OCI-LY7 (cell line): ENCODE measurements at places on chromosomes 12 and 14.

DNA sequence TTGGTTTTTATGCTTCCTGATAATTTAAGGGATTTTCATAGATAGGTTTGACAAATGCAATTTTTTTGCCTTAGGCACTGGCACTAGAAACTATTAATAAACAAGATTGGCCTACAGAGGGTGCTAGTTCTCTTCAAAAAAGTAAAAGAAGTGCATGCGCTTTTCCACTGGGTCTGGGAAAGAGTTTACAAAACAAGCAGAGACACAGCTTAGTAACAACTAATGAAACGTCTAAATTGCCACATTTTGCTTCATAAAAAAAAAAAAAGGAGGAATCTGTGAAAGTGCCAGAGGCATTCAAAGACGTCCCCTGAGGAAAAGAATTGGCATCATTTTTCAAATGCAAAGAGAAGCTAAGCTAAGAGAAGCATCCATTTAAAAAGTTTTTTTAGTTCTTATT lies 58.3 kb upstream of the EEA1 start:
- DNase-seq = peak; percentile 79

- no peak for DNase-seq
Observed at GRCh38 chr14:32203928-32204357, 874 bp upstream of the RNU6-8 start.

- no peak for DNase-seq
Observed at GRCh38 chr14:64062381-64063115, 209.7 kb downstream of the SYNE2 start.

GRCh38 chr14:46384611-46385010 lies 267.0 kb downstream of the RPL10L start:
- no peak for DNase-seq

DNA sequence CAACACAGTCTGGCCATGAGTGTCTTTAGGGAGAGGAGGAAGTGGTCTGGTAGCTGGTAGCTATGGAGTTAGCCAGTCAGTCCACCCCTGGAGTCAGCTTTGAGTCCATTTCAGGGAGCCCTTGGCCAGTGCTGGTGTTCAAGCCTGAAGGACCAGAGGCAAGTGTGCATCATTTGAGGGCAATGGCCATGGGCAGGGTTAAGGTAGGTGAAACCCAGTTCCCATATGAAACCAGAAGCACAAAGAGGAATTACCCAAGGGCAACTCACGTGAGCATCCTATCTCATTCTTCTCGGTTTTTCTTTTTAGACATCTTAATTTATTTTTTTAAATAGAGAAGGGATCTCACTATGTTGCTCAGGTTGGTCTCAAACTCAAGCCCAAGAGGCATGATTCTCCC lies 61.3 kb upstream of the ACTN1 start:
- no peak for DNase-seq

DNA sequence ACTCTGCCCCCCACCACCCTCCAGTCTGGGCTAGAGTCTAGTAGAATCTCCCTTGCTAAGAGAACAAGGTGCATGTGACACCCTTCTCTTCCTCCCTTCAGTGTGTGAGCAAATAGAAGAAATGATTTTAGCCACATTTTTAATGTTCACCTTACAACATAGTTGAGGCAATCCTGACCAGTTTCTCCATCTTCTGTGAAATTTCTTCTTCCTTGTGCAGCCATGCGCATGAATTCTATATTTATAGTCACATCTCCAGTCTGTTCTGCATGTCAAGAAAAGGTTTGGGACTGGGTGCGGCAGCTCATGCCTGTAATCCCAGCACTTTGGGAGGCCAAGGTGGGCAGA lies 9.5 kb upstream of the LTA4H start:
- DNase-seq = no peak

DNA sequence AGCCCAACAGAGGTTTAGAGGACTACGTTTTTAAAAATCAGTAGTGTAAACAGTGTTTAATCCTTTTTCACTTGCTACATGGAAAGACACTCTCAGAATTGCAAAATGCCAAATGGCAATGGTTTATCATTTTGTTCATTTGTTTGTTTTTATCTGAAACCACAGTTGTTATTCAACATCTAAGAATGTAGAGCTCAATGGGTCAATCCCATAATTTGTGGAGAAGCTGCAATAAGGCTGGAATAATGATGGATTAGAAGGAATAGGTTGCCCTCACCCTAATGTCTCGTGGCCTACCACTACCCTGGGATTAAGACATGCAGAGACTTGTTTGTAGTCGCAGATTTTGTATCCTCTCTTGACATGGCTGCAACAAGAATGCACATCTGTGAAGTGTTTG lies 115.7 kb downstream of the LLPH start:
- no peak for DNase-seq

- no peak for DNase-seq
Observed at GRCh38 chr12:2687726-2688125, 107.0 kb upstream of the FKBP4 start.

GRCh38 chr14:65940056-65940735 lies 527.7 kb downstream of the FUT8 start:
- peak; percentile 50 for DNase-seq

DNA sequence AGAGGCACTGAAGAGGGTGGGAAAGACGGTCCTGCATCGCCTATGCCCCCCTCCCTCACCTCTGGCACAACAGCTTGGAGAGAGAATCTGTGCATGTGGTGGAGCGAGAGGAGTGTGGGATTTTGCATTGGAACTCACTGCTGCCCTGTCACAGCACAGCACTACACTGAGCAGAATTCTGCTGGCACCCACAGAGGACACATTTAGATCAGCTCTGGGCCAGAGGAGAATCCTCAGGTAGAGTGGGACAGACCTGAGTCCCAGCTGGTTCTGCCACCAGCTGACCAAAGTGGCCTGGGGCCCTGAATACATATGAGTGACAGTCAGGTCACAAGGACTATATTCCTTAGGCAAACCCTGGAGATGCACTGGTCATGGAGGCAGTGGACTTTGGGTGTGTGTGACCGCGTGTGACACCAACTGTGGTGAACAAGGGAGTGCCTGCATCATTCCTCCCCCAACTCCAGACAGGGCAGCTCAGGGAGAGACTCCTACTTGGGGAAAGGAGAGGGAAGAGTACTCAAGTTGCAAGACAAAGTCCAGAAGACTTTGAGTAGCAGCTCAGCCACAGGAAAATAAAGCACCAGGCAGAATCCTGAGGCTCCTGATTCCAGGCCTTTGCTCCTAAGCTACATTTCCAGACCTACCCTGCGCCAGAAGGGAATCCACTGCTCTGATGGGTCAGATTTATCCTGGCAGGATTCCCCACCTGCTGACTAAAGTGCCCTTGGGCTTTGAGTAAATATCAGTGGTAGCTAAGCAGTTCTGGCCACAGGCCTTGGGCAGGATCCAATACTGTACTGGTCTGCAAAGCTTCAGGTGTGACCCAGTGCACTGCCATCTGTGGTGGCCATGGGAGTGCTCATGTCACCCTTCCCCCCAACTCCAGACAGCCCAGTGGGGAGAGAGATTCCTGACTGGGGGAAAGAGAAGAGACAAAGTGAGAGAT lies 10.6 kb upstream of the ACOT1 start:
- DNase-seq = no peak

DNA sequence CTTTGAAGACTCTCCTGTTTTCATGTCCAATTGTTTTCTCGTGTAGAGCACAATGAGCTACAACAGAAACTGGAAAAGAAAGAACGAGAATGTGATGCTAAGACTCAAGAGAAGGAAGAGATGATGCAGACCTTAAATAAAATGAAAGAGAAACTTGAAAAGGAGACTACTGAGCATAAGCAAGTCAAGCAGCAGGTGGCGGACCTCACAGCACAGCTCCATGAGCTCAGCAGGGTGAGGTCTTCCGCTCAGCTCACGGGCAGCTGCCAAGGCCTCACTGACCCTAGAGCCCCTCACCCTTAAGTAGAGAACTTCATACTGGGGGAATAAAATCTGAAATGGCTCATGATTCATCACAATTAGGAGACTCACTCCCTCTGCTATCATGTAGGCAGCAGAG lies 134.7 kb downstream of the GPR135 start:
- peak; percentile 64 for DNase-seq

- no peak for DNase-seq
Observed at GRCh38 chr12:57868851-57869268, 22.3 kb upstream of the CTDSP2 start.

- DNase-seq = peak; percentile 18
Observed at GRCh38 chr12:92927436-92928281, 1.4 kb downstream of the EEA1 start.

- DNase-seq = no peak
Observed at GRCh38 chr14:51862860-51863259, 2.4 kb downstream of the GNG2 start.

- peak; percentile 94 for DNase-seq
Observed at GRCh38 chr14:94173885-94174603, at the start of gene PPP4R4. Gene PPP4R4, plus strand, starts transcription at chr14:94174322. Its CDS starts 144 bp downstream, at chr14:94174466.

GRCh38 chr12:108854451-108855283 lies 2.7 kb downstream of the SSH1 start:
- no peak for DNase-seq

- DNase-seq = no peak
Observed at GRCh38 chr12:62731055-62731820, 203.7 kb downstream of the PPM1H start.

DNA sequence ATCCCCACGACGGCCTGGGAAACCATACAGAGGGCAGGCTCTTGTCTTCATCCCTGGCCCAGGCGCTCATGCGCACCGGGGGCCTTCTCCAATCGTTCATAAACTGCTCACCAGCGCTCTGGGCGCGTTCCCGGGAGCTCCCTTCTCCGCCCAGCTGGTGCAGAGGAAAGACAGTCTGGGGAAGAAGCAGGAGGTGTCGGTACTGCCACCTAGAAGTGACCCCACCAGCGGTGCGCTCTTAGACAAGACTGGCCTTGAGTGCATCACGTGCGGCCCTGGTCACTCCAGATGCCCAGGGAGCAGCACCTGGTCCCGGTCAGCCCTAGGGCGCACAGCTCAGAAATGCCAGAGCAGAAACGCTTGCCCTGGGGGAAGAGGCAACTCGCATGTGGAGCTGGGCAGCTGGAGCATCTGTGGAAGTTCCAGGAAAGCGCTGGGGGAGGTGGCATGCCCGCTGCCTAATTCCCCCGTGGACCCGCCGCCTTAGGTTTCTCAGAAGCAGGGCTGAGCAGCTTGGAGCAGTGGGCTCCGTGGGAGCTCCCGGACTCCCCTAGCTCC lies 2.5 kb downstream of the GSC start:
- DNase-seq = no peak

DNA sequence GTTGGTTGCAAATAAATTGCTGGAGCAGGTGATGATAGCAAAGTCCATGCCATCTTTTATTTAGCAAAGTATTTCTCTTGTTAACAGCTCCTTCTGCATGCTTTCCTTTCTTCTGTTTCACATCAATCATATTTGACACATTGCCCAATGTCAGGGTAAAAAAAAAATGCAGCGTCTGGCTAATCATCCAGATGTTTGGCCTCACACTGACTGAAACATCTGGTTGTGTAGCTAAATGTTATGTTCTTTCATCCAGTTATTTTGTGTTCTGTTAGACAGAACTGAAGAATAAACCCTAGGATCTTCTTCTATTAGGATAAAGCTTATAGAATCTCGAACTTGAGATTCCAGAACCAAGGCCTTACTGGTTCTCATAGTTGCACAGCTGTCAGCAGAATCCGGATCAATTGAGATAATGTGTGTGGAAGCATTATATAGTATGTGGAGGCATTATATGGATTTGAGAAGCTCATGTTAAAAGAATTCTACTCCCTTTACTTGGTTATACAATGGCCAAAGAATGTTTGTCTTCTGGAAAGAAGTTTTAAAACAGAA lies 859.2 kb downstream of the DIO2 start:
- DNase-seq = no peak

DNA sequence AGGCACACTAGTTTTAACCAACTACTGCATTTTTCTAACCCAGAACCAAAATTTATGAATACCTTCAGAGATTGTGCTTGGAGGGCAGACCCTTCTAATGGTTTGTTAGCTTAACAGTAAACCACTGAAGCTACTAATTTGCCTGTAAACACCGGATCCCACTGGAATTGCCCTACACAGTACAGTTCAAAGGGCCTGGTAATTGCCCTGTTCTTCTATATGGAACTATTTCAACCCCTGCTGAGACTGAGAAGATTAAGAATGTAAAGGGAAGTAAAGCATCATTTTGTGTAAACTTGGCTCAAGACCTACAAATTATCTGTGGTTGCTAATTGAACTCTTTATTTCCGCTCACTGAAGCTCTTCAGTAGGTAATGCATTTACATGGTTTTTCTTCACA lies 468.1 kb downstream of the NPAS3 start:
- DNase-seq = no peak

DNA sequence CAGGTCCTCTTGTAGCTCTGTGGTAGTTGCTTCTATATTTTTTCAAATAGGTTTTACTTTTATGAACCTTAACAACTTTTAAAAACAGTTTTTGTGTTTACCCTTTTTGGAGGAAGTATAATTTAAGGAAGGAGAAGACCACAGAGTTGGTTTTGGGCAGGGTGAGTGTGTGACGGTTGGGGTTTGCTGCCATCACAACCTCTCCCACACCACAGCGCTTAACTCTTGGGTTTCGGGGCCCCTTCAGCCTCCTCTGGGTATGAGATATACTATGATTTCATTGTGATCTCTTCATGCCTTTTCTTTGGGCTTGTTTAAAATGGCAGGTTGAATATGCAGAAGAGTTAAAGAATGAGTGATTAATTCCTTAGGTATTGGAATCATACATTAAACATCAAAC lies 228.7 kb upstream of the CRY1 start:
- DNase-seq = no peak

- DNase-seq = no peak
Observed at GRCh38 chr14:88346048-88346639, 23.1 kb upstream of the KCNK10 start.

GRCh38 chr12:43306066-43306465 lies 245.9 kb downstream of the ADAMTS20 start:
- DNase-seq = no peak

DNA sequence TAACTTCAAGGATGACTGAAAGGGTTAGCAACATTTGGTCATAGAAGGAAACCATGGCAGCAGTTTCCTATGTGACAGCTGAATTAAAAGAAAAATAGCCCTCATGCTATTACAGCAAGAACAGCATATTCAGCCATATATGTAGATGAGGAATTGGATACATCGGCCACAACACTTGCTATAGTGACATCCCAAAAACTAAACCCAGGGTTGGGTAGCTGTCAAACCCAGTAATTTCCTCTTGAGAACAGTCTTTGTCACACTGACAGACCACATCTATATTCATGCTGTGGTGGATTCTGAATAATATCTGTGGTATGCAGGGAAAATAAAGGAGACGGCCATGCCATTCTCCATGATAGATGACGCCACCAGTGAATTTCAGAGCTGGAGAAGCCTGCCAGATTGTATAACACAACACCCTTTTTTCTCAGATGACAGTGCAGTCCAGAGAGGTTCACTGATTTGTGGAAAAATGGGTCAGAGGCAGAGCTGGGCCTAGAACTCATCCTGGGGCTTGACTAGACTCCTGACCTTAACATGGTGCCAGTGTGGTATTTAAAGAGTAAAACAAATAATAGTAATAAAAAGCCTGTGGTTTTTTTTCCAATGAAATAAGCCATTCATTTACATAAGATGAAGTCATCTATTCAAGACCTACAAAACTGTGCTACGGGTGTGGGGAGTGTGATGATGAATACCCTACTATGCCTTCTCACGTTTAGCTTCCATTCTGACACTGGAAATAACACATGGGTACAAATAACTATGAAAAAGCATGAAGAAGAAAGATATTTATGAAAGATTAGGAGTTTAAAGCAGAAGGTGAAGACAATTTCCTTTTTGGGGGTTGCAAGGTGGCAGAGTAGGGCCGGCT lies 32.3 kb downstream of the EFCAB11 start:
- no peak for DNase-seq
